Ureter (tissue), 1 donor: ENCODE measurements at places on chromosomes 1 and 21.

DNA sequence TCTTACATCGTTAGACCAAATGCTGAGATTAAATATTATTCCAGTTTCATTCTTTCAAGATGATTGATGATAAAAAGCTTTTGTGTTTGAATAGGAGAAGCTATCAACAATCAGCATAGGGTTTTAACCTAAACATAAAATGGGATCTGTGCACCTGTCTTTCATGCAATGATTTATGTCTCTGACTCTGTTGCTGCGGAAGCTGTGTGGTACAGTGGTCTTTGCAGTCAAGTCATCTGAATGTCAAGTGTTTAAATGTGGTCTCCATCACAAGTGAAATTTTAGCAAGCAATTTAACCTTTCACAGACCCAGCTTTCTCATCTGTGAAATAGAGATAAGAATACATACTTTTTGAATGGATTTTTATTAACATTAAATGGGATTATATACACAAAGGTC, 107.2 kb downstream of the PLPPR5 start:
- no peak for DNase-seq

DNA sequence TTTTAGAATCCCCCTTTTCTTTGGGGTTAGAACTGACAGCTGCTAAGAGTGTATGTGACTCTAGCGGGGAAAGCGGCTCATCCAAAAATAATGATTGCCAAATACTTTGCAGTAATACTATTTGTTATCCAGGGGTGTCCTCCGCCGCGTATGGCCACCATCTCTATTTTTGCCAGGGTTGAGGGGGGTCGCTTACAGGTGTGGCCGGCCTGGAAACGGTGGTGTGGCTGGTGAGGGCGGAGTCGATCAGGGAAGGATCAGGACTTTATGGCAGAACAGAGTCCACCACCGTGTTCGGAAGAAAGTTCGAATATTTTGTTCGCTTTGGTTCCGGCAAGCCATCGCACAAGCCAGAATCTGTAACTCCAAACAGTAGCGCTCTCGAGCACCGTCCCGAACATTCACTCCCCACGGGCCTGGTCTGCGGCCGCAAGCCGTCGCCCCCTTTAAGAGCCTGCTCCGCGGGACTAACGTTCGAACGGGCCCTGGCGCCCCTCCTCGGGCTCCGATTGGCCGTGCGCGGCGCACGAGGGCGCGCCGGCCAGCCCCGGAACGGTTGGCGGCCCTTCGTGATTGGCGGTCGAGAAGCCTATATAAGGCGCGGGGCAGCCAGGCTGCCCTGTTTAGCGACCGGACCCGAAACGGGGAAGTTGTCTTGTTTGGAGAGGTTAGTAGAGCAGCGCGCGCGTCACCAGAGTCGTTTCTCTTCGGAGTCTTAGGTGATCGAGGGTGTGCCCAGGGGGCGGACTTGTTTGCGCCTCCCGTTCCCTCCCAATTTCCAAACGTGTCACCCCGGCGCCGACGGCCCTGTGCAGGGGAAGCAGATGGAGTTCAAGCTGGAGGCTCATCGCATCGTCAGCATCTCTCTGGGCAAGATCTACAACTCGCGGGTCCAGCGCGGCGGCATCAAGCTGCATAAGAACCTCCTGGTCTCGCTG, at the start of gene IER5:
Gene IER5, plus strand, starts transcription at position 622 of the 938 bp plus-strand sequence. Its CDS starts 203 bp downstream, at position 825.
- peak; percentile 98 for DNase-seq

DNA sequence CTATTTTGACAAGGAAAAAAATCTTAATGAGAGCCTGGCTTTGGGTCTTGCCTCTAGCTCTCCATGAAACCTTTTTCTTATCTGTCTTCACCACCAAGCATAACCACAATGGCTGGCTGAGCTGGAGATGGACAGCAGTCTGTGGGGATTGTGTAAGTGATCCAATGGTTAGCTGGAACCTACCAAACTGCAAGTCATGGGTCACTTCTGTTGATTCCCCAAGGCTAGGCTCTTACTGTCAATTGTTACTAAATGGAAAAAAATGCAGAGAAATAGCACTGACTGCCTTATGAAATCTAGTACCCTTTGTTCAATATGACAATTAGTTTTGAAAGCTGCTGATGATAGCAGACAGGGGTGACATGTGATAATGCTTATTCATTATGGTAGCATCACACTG, 359.0 kb downstream of the ST6GALNAC3 start:
- no peak for DNase-seq

DNA sequence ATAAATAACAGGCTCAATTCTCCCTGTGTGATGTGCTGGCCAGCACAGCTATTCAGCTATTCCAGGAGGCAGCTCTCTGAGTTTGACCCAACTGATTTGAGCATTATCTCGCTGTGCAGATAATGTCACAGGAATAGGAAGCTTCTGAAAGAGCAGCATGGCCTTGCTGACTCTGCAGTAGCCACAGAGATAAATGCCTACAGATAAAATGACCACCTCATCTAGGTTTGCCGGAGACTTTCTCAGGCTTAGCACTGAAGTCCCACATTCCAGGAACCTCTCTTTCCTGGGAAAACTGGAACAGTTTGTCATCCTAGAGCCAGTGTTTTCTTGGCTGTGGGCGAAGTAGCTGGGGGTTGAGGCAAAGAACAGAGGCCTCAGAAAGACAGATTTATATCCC, 98.9 kb downstream of the MRPL39 start:
- DNase-seq = no peak

GRCh38 chr1:82319546-82319945, 518.8 kb downstream of the ADGRL2 start:
- DNase-seq = no peak

DNA sequence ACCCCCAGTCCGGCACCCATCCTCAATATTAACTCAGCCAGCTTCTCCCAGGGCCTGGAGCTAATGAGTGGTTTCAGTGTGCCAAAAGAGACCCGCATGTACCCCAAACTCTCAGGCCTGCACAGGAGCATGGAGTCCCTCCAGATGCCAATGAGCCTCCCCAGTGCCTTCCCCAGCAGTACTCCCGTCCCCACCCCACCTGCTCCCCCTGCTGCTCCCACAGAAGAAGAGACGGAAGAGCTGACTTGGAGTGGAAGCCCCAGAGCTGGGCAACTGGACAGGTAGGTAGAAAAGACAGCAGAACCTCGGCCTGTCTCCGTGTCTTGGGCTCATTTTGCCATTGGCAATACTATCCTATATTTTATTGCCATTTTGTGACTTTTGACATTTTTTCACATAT, 45.4 kb upstream of the IPO9 start:
- DNase-seq = no peak
